ENCODE measurements at places on chromosomes 1 and 21. TPM values are rescaled to one million over a fixed set of nuclear protein-coding genes. Genes with fewer than 3 reads are reported as not detected.

Gene ASCL5
- total RNA-seq: not detected

Gene LCE3E
- total RNA-seq: not detected

Gene GUCA2A
- not detected for total RNA-seq

Gene CSF1
- total RNA-seq: 4.8 TPM

Gene OR14A2
- not detected for total RNA-seq

Gene RGS18
- total RNA-seq: 2.1 TPM

Gene OPRD1
- not detected for total RNA-seq

Gene C1orf226
- total RNA-seq: 6.5 TPM

Gene GNL2
- total RNA-seq: 21.7 TPM

Measured in right lobe of liver (tissue), 6 donors.